ENCODE measurements at places on chromosomes 2 and 18. TPM values are rescaled to one million over a fixed set of nuclear protein-coding genes. Genes with fewer than 3 reads are reported as not detected.

GRCh38 chr2:69306822-69307578 is 80.0 kb downstream of the GFPT1 start:
- peaks cover 29% of the 10 kb centered on the region for H3K4me1 ChIP-seq
- DNase-seq, result peak; percentile 95
- peak overlapping the region; percentile 61 for H3K4me3 ChIP-seq
- peaks cover 25% of the 10 kb centered on the region for H3K27me3 ChIP-seq
- H3K27ac ChIP-seq, result peak overlapping the region; percentile 73

GRCh38 chr2:53768242-53768542 is 588 bp downstream of the CHAC2 start:
- DNase-seq, result no peak
- peaks cover 11% of the 10 kb centered on the region for H3K36me3 ChIP-seq
- H3K4me1 ChIP-seq, result peaks cover 23% of the 10 kb centered on the region

GRCh38 chr18:52615321-52615720 is 275.3 kb downstream of the DCC start:
- H3K27ac ChIP-seq, result no peak overlapping the region
- no peak for DNase-seq
- H3K36me3 ChIP-seq, result no peaks in the 10 kb centered on the region
- H3K4me3 ChIP-seq, result no peak overlapping the region

GRCh38 chr2:179233626-179234430 is 30.8 kb downstream of the SESTD1 start:
- H3K27ac ChIP-seq, result peak overlapping the region; percentile 16
- H3K4me1 ChIP-seq, result peaks cover 48% of the 10 kb centered on the region
- no peaks in the 10 kb centered on the region for H3K36me3 ChIP-seq
- DNase-seq, result no peak

DNA sequence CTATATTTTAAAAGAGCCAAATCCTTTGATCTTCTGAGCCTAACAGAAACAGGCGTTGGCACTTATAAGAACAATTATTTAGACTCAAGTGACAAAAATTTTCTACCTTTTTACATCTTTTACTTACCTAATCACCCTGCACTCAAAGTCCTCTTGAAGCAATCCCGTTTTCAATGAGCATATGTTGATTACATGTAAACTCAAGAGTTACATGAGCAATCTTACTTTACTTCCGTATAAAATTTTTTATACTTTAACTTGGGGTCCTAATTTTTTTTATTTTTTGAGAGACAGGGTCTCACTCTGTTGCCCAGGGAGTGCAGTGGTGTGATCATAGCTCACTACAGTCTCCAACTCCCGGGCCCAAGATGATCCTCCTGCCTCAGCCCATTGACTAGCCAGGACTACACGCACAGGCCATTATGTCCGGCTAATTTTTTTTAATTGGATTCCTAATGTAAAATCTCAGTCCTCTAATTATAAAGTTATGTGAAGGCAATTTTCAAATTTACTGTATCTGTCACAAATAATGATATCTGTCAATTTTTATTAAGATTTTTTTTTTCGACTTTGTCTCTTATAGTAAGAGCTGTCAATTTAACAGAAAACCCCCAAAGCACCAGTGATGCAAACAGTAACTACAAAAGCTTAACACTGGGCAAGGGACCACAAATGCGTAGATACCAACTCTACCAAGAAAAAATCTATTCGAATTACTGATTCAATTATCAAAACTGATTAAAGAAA is 19.1 kb upstream of the STPG4 start:
- peaks cover 9% of the 10 kb centered on the region for H3K36me3 ChIP-seq
- no peaks in the 10 kb centered on the region for H3K27me3 ChIP-seq

- no peak overlapping the region for H3K4me3 ChIP-seq
- no peaks in the 10 kb centered on the region for H3K36me3 ChIP-seq
- no peak overlapping the region for H3K27ac ChIP-seq
- H3K4me1 ChIP-seq, result no peaks in the 10 kb centered on the region
Observed at GRCh38 chr2:201964631-201965206, 68.9 kb upstream of the FZD7 start.

DNA sequence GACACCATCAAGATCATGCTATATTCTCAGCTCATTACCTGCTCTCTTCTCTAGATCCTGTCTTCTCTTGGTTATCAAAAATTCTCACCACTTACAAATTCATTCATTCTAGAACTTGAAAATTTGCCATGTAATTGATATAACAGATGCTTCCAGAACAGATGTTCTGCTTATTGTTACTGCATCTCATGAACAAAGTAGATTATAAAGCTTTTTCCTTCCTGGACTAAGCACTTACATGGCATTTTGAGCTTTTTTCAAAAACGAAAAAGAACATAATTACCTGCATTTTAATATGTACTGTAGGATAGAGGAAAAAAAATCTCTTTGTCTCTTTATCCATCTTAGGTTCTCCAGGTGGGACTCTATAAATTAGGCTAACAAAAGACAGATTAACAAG is 79.6 kb upstream of the CREB1 start:
- H3K4me3 ChIP-seq, result no peak overlapping the region
- no peaks in the 10 kb centered on the region for H3K4me1 ChIP-seq
- no peaks in the 10 kb centered on the region for H3K27me3 ChIP-seq

GRCh38 chr2:8101614-8102277 is 580.1 kb upstream of the ID2 start:
- H3K4me3 ChIP-seq, result no peak overlapping the region
- H3K27me3 ChIP-seq, result peaks cover 7% of the 10 kb centered on the region
- no peak for DNase-seq

Gene CDH7
- polyA plus RNA-seq, result not detected

Gene POTEE
- polyA plus RNA-seq, result not detected

Gene AGXT
- polyA plus RNA-seq, result not detected

DNA sequence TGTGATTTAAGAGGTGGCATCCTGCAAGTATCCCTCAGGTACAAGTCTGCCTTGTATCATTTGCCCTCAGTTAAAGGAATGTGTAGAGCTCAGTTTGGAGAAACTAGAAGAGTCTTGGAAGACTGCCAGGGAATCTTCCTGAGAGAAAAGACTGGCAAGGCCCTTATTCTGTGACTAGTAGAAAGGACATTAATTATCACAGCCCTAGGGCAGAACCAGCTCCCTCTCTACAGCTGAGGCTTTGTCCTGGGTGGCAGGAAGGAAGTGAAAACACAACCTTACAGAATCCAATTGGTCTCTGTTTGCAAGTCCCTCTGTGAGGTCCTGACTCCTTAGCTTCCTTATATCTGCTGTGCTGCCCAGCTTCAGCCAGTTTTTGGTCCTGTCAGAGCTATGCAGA is 385.9 kb upstream of the CYRIA start:
- no peaks in the 10 kb centered on the region for H3K4me1 ChIP-seq
- H3K36me3 ChIP-seq, result no peaks in the 10 kb centered on the region
- H3K27me3 ChIP-seq, result no peaks in the 10 kb centered on the region
- no peak overlapping the region for H3K4me3 ChIP-seq
- no peak for DNase-seq

Gene MBP
- 8.1 TPM for polyA plus RNA-seq

Gene SERPINB7
- 0.23 TPM for polyA plus RNA-seq

DNA sequence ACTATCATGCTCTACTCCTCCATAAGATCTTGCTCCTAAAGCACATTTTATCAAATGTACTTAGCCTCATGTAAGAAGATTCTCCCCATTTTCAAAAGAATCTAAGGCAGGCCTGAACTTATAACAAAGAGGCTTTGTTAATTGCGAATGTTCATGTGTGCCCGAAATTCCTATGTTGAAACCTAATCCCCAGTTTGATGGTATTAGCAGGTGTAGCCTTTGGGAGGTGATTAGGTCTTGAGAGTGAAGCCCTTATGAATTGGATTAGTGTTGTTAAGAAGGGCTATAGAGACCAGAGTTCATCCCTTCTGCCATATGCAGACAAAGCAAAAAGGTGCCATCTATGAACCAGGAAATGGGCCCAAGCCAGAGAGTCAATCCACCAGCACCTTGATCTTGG is 234.5 kb downstream of the PAX3 start:
- no peak for DNase-seq
- no peaks in the 10 kb centered on the region for H3K4me1 ChIP-seq
- peaks cover 7% of the 10 kb centered on the region for H3K27me3 ChIP-seq
- H3K4me3 ChIP-seq, result no peak overlapping the region
- no peak overlapping the region for H3K27ac ChIP-seq

Gene PID1
- 41.1 TPM for polyA plus RNA-seq

- no peaks in the 10 kb centered on the region for H3K27me3 ChIP-seq
- no peaks in the 10 kb centered on the region for H3K4me1 ChIP-seq
- no peak overlapping the region for H3K27ac ChIP-seq
- DNase-seq, result no peak
- no peak overlapping the region for H3K4me3 ChIP-seq
Observed at GRCh38 chr2:120691410-120691809, 44.3 kb upstream of the GLI2 start.

- peaks cover 34% of the 10 kb centered on the region for H3K4me1 ChIP-seq
- H3K27ac ChIP-seq, result no peak overlapping the region
- DNase-seq, result no peak
- no peak overlapping the region for H3K4me3 ChIP-seq
Observed at GRCh38 chr2:95347681-95348608, 50.8 kb downstream of the KCNIP3 start.

- no peaks in the 10 kb centered on the region for H3K27me3 ChIP-seq
- no peaks in the 10 kb centered on the region for H3K36me3 ChIP-seq
- peak; percentile 19 for DNase-seq
- H3K4me3 ChIP-seq, result no peak overlapping the region
- no peak overlapping the region for H3K27ac ChIP-seq
- H3K4me1 ChIP-seq, result no peaks in the 10 kb centered on the region
Observed at GRCh38 chr18:49022311-49023161, 71.8 kb upstream of the SMAD7 start.

DNA sequence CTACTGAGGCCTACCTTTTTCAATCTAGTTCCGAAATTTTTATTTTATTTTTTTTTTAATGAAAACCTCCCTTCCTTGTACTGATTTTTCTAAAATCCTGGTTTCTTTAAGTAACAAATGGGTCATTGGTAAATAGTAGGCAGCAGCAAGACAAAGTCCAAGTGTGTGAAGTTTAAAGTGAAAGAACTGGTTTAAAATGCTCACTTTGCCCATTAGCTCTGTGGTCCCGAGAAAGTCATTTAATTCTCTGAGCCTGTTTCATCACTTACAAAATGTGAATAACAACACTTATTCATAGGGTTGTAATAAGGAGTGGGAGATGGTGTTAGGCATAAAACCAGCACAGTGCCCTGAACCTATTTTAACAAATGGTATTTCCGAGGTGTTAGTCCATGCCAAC is 426.2 kb downstream of the ERBB4 start:
- no peak overlapping the region for H3K4me3 ChIP-seq
- no peaks in the 10 kb centered on the region for H3K27me3 ChIP-seq
- DNase-seq, result no peak
- H3K27ac ChIP-seq, result no peak overlapping the region
- H3K36me3 ChIP-seq, result no peaks in the 10 kb centered on the region

GRCh38 chr18:55777666-55778304 is 189.8 kb upstream of the TCF4 start:
- H3K27me3 ChIP-seq, result peaks cover 13% of the 10 kb centered on the region
- H3K36me3 ChIP-seq, result no peaks in the 10 kb centered on the region
- no peaks in the 10 kb centered on the region for H3K4me1 ChIP-seq

DNA sequence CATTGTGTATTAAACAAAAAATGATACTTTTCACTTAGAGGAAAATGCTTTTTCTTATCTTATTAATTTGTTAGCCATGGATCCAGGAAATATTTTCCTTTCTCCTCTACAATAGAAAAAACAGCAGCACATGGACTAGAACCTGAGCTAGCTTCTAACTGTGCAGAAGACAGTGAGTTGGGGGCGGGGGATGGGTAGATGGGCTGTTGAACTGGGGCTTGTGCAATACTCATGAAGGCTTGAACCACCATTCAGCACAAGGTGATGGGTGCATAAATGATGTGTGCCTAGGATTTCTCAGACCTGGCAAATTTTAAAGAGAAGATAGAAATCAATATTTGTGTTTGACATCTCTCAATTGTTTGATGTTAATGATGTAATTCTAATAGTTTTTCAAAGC is 42.0 kb downstream of the COL5A2 start:
- no peak overlapping the region for H3K27ac ChIP-seq
- no peaks in the 10 kb centered on the region for H3K4me1 ChIP-seq
- no peak overlapping the region for H3K4me3 ChIP-seq
- H3K27me3 ChIP-seq, result no peaks in the 10 kb centered on the region
- DNase-seq, result no peak
- H3K36me3 ChIP-seq, result no peaks in the 10 kb centered on the region

Gene TEKT4
- polyA plus RNA-seq, result not detected

Gene GALR1
- polyA plus RNA-seq, result not detected

- H3K4me3 ChIP-seq, result no peak overlapping the region
- H3K27ac ChIP-seq, result peak overlapping the region; percentile 79
- no peaks in the 10 kb centered on the region for H3K36me3 ChIP-seq
Observed at GRCh38 chr2:20594957-20595356, 55.9 kb downstream of the HS1BP3 start.

Gene CCDC85A
- not detected for polyA plus RNA-seq

Gene FOXD4L1
- not detected for polyA plus RNA-seq

DNA sequence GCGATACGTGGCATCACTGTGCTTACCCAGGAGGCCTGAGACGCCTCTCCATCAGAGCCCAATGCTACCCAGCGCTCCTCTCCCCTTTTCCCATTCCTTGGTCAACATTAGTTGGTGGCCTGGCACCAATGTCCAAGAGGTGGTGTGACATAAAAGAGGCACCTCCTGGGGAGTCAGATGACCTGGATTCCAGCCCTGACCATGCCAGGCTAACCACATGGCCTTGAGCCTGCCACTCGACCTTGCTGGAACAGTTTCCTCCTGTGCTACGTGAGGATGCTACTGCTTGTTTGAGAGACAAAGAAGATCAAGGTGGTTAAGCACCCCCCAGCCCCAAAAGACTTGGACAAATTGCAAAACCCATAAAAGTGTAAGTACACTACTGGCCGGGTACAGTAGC is 76.6 kb downstream of the INPP4A start:
- no peak overlapping the region for H3K27ac ChIP-seq
- H3K36me3 ChIP-seq, result peaks cover 20% of the 10 kb centered on the region
- H3K4me3 ChIP-seq, result no peak overlapping the region
- no peaks in the 10 kb centered on the region for H3K27me3 ChIP-seq
- no peak for DNase-seq

- no peaks in the 10 kb centered on the region for H3K36me3 ChIP-seq
- H3K4me1 ChIP-seq, result peaks cover 10% of the 10 kb centered on the region
- no peak overlapping the region for H3K4me3 ChIP-seq
- no peaks in the 10 kb centered on the region for H3K27me3 ChIP-seq
Observed at GRCh38 chr2:120538691-120539423, 192.9 kb downstream of the INHBB start.

Gene DIPK1C
- polyA plus RNA-seq, result 1.8 TPM

DNA sequence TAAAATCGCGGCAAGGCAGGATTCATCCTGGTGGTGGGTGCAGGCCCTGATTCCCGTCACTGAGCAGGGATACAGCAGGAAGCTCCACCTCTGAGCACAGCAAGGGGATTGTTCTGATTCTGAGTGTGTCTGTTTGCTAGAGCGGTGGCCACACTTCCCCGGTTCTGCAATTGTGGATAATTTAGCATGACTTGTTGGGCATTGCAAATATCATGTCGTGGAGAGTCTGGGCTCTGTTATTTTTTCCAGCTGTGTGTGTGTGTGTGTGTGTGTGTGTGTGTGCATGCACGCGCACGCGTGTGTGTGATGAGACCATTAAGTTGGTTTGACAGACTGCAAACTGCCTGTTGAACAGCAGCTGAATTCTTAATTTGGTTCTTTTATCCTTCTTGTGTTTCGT is 4.1 kb upstream of the TMEM18 start:
- peaks cover 10% of the 10 kb centered on the region for H3K4me1 ChIP-seq
- no peak overlapping the region for H3K4me3 ChIP-seq
- no peaks in the 10 kb centered on the region for H3K36me3 ChIP-seq
- no peak overlapping the region for H3K27ac ChIP-seq
- peak; percentile 32 for DNase-seq

Gene ARL6IP6
- 4.9 TPM for polyA plus RNA-seq

- peak overlapping the region; percentile 31 for H3K27ac ChIP-seq
- no peaks in the 10 kb centered on the region for H3K4me1 ChIP-seq
- DNase-seq, result peak; percentile 25
Observed at GRCh38 chr2:238929242-238930081, 81.6 kb downstream of the TWIST2 start.

GRCh38 chr2:143617803-143618415 is 488.7 kb downstream of the ARHGAP15 start:
- no peaks in the 10 kb centered on the region for H3K36me3 ChIP-seq
- H3K4me1 ChIP-seq, result no peaks in the 10 kb centered on the region
- no peak overlapping the region for H3K4me3 ChIP-seq

Data from stomach (tissue), 19 donors.